Effector memory CD8-positive, alpha-beta T cell (primary cell): ENCODE measurements at places on chromosomes 3 and 15.

- DNase-seq = no peak
Measured at GRCh38 chr3:72789786-72790185, 58.5 kb downstream of the SHQ1 start.

DNA sequence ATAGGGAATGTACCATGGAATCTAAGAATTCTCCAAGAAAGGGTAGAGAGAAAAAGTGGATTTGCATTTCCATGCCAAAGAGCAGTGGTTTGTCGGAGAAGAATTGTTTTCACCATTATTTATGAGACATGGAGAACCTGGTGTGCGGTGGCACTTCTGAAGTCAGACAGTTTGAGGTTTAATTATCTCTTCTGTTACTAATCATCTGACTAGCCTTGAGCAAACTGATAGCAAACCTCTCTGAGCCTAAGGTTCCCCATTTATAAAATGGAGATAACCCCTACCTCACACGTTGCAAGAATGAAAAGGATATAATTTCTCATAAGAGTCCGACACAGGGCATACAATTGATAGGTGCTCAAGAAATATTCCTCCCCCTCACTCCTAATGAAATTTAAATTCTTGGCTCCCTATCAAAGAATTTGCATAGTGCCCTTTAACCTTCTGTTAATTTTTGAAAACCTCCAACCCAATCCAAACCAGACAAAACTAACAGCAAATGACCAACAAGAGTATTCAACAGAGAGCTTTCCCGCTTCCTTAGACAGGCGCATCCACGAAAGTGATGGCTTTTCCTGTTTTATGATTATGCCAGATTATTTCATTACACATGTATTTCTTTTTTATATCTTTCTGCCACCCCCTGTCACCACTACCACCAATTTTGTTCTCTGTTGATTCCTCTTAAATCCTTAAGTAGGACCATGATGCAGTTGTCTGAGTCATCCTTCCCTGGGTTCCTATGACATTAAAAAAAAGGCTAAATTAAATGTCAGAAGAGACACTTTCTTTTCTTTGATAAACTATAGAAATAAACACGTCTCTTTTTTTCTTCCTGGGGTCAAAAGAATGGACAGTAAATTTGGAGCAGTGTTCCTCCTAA lies 28.5 kb downstream of the TMEM212 start:
- no peak for DNase-seq

- DNase-seq = no peak
Measured at GRCh38 chr15:57607570-57608000, 15.9 kb downstream of the MYZAP start.

GRCh38 chr3:153379516-153379915 lies 217.5 kb downstream of the RAP2B start:
- no peak for DNase-seq

GRCh38 chr3:58356054-58356453 lies 23.4 kb downstream of the PXK start:
- no peak for DNase-seq

- DNase-seq = no peak
Measured at GRCh38 chr3:106288781-106289180, 420.0 kb upstream of the CBLB start.

DNA sequence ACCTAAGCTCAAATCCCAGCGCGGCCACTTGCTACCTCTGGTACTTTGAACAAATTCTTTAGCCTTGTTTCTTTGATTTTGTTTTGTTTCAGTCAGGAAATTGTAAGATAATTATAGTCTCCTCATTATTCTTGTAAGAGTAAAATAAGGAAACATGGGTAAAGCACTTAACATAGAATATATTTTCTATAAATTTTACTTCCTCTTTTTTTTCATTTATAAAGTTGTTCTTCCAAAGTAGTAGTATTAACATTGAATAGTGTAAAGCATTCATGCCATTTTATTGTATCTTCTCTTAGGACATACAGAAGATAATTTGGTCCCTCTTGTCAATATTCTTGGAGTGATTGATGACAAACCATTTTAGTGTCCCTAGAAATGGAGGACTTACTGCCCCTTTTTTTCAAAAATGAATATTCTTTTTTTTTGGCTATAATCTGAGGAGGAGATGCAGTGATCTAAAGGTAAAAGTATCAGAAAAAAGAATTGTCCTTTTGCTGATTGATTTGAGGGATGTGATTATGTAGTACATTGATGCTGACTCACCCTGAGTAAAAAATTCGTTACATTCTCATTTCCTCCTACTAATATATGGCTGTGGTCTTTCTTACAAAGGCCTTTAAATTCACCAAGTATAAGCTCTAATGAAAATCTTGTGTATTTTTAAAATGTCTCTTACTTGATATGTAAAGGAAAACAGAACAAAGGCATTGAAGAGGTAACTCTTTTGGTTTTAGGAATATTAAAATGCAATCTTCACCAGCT lies 51.0 kb downstream of the ALCAM start:
- DNase-seq = no peak

GRCh38 chr3:10015461-10015904 lies 10.8 kb upstream of the FANCD2 start:
- DNase-seq = no peak

DNA sequence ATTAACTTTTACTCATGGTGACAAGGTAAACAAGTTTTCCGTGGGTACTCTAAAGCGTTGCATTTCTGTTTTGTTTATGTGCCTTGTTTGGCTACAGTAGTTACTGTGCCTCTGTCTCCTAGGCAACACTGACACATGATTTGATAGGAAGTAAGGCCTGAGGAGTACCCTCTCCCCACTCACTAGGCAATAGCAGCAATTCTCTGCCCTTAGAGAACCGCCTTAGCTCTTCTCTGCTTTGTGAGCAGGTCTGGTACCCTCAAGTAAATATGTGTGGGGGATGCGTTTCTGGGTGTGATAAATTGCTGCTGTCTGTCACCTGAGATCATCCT lies at the start of gene IL5RA:
Gene IL5RA (minus strand): TSS at position 76 of the 332 bp plus-strand sequence. CDS start 5,390 bp downstream, outside the sequence.
- DNase-seq = peak; percentile 46

GRCh38 chr15:23038726-23039142 lies 635 bp downstream of the TUBGCP5 start:
- DNase-seq = no peak

- DNase-seq = no peak
Measured at GRCh38 chr15:63296195-63296594, 18.8 kb downstream of the APH1B start.

DNA sequence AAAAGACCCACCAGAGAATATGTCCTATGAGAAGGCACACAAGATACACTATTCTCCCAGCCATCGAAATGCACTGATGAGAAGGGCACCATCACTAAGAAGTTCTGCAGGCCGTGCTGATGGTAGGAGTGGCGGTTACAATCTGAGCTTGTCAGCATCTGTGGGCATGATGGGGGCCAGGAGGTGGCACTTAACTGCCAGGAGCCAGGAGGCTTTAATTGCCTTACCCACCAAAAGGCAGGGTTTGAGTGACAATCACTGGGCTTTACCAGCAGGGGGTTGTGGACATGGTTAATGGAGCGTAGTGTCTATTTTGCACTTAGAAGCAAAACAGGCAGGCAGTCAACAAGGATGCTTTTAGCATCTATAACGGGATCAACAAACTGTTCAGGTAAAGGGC lies 16.0 kb upstream of the SQOR start:
- no peak for DNase-seq

DNA sequence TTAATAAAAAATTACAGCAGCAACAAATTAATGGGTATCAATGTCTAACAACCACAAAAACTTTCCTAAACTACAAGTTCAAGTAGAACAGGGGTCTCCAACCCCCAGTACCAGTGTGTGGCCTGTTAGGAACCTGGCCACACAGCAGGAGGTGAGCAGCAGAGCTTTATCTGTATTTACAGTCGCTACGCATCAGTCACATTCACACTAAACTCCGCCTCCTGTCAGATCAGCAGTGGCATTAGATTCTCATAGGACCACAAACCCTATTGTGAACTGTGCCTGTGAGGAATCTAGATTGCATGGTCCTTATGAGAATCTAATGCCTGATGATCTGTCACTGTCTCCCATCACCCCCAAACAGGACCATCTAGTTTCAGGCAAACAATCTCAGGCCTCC lies 18.5 kb upstream of the LIPC start:
- DNase-seq = no peak

DNA sequence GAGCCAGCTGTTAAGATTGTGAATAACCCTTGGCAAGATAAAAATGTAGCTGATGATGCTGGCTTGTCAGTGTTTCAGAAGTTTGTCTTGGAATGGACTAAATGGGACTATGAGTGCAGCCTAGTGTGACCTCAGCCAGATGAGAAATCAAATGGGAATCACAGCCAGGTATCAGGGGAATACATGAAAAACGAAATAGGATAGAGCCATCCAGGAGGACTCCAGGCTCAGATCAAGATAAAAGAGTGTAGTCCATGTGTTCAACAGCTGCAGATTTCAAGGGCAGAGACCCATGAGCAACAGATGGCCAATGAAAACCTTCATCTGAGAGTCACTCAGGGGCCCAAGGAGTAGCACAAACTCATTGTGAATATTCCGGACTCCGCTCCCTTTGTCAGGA lies 1080.9 kb upstream of the CADM2 start:
- DNase-seq = no peak

GRCh38 chr15:49664716-49665115 lies 43.9 kb downstream of the DTWD1 start:
- DNase-seq = no peak

DNA sequence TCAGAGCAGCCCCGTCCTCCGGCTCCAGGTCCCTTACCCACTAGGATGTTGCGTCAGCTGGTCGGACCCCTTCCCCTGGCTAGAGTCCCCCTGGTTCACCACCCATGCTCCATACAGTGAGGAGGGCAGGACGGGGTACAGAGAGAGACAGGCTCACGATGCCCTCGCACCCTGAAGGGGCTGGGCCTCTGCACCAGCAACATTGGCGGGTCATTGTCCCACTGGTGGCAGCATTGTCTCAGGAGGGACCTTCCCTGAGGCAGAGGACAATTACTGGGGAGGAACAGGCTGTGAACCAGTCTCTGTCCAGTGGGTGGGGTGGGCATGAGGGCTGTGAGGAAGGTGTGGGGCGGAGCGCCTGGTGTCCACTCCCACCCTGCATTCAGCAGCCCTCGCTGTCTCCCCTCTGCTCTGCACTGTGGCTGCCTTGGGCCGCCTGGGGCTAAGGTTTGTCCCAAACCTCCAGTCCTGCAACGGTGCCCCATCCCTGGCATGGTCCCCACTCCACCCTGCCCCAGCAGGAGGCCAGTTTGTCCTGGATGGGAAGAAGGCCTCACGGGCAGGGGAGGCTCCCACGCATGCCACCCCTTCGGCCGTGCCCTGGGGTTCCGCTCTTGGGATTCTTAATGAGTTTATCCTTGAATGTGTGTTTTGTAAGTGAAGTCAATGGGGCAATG lies 48.0 kb upstream of the KLF13 start:
- no peak for DNase-seq

DNA sequence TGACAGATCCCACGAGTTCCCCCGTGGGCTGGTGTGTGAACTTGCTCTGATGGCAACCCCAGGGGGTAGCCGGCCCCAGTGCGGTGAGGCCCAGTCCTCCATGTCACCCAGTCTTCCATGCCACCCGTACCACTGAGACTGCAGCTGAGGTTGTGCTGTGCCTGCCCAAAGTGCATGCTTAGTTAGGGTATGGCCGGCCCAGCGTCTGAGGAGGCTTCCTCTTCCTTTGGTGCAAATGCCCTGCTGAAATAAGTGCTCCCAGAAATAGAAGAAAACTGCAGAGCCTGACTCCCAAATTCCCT lies 31.5 kb downstream of the MGLL start:
- no peak for DNase-seq

DNA sequence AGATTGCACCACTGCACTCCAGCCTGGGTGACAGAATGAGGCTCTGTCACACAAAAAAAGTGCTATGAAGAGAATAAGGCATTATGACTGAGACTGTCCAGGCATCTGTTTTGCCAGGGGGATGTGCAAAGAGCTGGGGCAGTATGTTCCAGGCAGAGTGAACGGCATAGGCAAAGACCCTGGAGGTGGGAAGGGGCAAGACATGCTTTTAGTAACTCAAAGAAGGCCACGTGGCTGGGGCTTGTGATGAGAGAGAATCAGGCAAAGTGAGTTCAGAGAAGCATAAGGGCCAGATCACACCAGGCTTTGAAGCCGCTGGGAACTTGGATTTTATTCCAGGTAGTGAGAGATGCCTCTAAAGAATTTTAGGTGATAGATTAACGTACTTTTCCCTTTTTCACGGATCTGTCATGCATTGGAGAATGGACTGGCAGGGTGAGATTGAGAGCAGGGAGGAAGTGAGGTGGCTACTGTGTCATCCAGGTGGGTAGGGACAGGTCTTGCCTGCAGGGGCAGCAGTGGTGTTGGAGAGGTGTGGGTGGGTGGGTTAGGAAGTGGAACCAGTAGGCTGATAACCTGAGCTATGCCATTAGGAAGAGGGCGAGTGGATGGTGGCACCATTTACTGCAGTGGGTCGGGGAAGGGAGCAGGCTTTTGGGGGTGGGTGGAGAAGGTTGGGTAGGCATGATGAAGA lies 31.7 kb downstream of the ATP2B2 start:
- DNase-seq = no peak

DNA sequence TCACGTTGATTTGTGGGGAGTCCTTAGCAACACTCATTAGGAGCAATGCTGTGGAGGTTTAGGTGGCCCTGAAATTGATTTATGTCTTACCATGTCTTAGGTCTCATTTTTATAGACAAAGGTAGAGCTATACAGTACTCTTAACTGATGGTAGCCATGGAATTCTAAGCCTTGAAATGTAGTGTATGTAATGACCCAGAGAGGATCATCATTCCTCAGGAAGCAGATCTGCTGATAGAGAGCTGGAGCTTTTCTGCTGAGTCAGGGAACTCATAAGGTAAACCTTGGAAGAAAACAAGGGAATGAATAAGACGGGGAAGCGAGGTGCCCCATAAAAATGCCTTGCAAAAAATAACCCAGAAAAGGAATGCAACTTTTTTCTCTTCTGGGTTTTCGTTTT lies 34.0 kb upstream of the ZNF639 start:
- no peak for DNase-seq

- DNase-seq = no peak
Measured at GRCh38 chr3:160667452-160667851, 9.5 kb upstream of the ARL14 start.

DNA sequence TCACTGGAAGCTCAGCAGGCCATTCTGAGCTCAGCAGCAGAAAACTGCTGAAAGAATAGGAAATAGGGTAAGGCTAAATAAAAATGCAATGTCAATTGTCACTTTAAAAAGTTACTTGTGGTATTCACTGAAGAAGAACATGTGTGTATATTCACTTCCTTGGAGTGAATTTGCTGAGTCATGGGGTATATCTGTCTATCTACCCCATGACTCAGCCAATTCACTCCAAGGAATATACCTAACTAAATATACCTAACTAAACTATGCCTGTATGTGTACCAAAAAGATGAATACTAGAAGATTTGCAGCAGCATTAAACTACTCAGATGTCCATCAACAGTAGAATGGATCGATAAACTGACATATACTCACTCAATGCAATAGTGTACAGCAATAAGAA lies 69.5 kb upstream of the KCNAB1 start:
- no peak for DNase-seq

GRCh38 chr3:167858865-167859264 lies 123.3 kb downstream of the SERPINI1 start:
- DNase-seq = no peak
